H9 (cell line): ENCODE measurements at places on chromosomes 12 and 14.
A peak's percentile ranks its signal among the peaks of the same experiment; 100 is the strongest.

DNA sequence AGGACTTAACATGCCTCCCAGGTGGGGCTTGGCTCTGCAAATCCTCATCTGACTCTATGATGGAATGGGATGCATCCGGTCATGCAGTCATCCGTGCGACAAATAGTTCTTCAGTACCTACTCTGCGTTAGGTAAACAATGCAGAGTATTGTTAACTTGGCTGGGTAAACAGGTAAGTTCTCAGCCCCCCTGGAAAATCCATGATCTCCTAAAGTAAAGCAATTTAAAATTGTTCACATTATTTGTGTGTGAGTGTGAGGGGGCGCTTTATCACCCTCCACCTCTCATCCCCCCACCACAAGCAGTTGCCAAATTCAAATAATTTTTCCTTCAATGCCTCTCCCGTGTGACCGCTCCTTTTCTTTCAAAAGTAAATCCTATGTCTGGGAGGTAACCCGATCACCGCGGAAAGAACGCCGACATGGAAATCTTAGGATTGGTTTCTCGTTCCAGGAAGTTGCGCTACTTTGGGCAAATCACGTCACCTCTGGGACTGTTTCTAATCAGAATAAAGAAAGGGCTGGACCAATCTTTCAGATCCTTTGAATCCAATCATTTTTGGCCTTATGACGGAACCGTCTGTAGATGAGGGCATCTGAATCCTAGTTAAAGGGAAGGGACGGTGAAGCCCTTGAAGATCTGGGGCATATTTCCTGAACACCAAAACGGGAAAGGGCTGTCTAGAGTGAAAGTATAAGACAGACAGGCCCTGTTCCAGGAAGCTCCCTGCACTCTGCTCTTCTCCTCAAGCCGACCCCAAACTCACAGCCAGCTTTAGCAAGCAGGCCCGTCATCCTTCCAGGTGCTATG is 44.0 kb upstream of the SINHCAF start:
- peak; percentile 76 for DNase-seq

DNA sequence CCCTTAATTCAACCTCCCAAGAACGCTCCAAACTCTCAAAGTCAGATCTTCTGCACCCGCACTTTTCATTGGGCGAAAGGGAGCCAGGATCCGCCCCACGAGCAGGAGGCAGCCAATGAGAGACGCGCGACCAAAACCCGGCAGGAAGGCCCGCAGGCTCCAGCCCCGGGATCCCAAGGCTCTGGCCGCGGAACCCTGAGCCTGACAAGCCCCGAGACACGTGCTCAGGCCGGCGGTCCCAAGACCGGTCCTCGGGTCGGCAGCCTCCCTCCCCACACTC is 438 bp downstream of the DDX54 start:
- DNase-seq, result peak; percentile 94

GRCh38 chr12:34163443-34163842 is 141.1 kb downstream of the ALG10 start:
- no peak for DNase-seq

- DNase-seq, result peak; percentile 71
These were observed 830 bp upstream of the SRRM4 start for GRCh38 chr12:118980407-118981014.

DNA sequence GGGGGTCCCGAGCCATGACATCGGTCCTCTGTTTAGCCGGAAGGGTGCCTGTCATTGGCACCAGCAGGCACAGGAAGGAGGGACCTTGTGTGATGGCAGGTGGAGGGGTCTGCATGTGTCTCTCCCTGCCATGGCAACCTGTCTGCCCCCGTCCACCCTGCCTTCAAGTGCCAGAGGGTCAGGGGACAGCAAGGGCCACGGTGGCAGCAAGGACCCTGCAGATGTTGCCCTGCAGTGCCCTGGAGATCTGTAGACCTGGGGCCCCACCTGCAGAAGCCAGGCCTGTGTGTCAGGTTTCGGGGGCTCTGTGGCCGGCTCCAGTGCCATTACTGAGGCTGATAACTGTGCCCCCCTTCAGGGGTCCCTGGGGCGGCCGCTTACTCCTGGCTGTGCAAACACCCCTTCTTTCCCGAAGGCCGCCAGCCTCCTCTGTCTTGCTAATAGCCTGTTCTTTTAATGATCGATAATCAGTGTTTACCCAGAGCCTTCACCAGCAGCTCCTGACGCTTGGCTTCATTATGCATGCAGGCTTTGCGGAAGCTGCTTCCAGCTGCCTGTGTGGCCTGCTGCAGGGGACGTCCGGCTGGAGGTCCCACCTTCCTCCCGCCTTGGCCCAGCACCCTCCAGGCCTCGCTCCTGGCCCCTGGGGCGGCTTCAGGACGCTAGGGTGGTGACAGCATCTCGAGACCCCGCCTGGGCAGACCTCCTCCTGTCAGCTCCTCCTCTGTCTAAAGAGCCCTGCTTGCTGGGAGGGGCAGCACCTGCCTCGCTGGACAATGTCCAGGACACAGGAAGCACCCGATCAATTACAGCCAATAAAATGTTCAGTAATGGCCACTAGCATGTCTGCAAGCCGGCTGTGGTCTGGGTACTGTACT is 153.0 kb downstream of the KIF26A start:
- peak; percentile 86 for DNase-seq

DNA sequence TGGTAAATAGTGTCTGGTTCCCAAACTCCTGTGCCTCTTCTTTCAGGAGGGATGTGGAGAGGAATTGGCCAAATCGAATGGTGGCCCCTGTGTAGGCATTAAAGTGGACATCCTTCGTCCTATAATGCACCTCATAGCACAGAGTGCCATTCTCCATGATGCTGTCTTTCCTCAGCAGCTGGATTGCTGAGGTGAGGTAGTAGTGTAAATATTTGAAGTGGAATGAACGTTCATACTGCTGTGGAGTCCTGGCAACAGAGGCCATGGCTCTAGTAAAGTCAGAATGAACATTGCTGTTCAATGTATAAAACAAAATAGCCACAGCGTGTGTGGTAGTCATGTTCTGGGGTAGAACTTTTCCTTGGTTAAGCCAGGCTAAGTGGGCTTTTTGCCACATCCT is 2.7 kb downstream of the ART4 start:
- DNase-seq, result no peak

- no peak for DNase-seq
These were observed 28.2 kb downstream of the ATP2B1 start for GRCh38 chr12:89680409-89680808.

- DNase-seq, result no peak
These were observed 62.0 kb downstream of the ST8SIA1 start for GRCh38 chr12:22272335-22273151.

GRCh38 chr12:19841451-19841850 is 402.2 kb downstream of the AEBP2 start:
- DNase-seq, result no peak

DNA sequence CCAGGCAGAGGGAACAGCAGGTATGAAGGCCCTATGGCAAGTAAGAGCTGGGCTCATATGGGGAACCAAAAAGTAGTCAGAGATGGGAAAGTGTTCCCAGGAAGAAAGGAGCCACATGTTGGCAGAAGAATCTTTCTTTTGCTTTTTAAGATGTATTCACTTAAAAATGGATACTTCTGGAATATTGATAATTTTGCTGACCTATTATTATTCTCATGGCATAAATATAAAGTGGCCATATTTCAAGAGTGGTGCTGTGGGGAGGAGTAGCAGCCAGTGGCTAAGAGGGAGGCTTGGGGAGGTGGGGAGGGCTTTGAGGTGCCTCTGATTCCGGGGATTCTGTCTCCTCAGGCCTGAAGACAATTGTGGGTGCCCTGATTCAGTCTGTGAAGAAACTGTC is 108.2 kb downstream of the SCN8A start:
- DNase-seq, result no peak

GRCh38 chr12:122012184-122012583 is 9.5 kb upstream of the BCL7A start:
- no peak for DNase-seq

- no peak for DNase-seq
These were observed 206.5 kb upstream of the EEA1 start for GRCh38 chr12:93135286-93136239.

GRCh38 chr14:44170556-44170955 is 336.5 kb downstream of the FSCB start:
- no peak for DNase-seq

DNA sequence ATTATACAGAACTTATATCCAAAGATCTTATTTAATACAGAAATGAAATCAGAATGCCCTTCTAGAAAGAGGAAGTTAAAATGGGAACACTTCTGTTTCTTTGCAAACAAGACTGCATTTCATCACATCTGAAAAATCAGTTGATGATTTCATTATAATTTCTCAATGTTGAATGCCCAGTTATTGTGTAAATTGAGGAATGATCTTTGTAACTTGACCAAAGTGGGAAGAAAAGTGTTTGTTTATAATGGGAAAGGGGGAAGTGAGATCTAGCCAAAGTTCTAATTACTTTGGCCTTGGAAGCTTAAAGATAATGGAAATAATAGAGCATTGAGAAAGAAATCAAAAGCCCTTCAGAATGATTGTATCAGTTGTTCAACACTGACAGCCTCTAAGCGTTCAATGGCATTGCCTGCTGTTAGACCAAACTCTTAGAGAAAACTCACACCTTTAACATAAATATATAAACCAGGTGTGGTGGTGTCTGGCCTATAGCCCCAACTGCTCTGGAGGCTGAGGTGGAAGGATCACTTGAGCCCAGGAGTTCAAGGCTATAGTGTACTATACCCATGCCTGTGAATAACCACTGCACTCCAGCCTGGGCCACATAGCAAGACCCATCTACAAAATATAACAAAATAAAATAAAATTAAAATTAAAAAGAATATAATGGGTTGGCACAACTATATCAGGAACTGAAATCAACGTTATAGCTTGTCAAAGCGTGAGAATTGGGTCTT is 9.9 kb upstream of the LYZ start:
- no peak for DNase-seq

GRCh38 chr12:52221912-52222457 is 11.1 kb upstream of the KRT7 start:
- DNase-seq, result peak; percentile 93

DNA sequence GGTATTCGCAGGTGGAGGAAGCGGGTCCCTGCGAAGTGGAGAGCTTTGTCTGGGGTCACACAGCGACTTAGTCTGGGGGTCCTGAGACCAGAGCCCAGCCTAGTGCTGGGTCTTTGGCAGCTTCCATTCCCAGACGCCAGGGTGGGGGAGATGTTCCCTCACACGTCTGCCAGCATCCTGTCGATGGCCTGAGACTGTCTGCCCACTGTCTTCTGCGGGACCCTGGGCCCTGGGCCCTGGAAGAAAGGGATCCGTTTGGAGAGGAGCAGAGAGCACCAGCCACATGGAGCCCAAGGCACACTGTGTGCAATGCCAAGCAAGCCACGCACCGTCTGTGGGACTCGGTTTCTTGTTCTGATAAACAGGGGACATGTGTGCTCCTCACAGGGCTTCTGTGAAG is 197.2 kb downstream of the KIF26A start:
- DNase-seq, result peak; percentile 19

GRCh38 chr14:74582910-74583581 is 29.0 kb downstream of the LTBP2 start:
- DNase-seq, result no peak

DNA sequence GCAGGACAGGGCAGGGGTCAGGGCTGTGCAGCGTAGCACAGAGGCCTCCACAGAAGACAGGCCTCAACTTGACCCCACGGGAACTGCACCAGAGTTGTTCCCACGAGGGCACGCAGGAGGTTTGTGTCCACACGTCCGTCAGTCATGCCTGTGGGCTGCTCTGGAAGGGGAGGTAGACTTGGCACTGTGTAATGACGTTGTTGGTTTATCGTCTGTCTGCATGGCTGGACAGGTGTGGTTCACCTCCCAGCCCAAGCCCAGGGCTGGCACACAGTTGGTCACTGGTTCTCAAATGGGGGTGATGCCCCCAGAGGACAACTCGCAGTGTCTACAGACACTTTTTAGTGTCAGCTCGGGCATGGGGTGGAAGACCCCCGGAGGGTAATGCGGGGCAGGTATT is 45.8 kb downstream of the CCNK start:
- no peak for DNase-seq

GRCh38 chr14:37720131-37720530 is 124.7 kb downstream of the TTC6 start:
- no peak for DNase-seq
